ENCODE measurements at places on chromosomes 3 and 15.

DNA sequence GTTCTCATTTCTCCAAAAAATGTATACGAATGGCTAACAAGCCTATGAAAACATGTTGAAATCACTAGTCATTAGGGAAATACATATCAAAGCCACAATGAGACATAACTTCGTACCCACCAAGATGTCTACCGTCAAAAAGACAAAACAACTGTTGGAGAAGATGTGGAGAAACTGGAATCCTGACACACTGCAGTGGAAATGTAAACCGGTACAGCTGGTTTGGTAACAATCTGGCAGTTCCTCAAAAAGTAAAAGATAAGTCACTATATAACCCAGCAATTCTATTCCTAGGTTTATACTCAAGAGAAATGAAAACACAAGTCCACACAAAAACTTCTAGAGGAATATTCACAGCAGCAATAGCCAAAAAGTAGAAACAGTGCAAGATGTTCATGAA, 7.0 kb downstream of the SCAPER start:
- DNase-seq = no peak

DNA sequence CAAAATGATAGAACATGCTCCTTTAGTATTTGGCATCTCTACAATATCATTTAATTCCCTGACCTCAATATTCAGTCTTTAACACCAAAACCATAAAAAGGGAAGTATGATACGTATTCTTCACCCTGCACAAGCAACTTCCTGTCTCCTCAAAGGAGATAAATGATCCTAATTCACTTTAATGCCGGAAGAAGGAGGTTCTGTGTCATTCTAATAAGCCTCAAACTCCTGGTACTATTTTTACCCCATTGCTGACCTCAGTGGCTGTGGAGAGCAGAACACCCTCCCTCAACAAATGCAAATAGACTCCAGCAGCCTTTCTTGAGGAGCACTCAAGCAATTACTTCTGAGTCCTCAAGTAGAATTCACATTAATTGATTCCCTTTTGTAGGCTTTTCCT, 173.3 kb downstream of the TMEM108 start:
- no peak for DNase-seq

DNA sequence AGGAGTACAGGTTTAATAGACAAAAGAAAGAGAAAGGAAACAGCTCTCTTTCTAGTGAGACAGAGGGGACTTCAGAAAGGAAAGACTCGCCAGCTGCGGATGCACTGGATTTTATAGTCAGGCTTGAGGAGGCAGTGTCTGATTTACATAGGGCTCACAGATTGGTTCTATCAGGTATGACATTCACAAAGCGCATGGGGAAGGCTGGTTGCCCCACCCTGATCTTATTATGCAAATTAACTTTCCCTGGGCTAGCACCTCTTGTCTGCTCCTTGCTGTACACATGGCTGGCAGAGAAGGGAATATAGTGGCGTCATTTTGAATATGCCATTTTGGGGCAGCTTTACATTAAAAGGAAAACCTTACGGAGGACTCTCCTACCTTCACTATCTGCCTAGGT, 938.4 kb upstream of the SEMA6D start:
- no peak for DNase-seq

- no peak for DNase-seq
These were observed 126.4 kb downstream of the GREM1 start for GRCh38 chr15:32844118-32844711.

DNA sequence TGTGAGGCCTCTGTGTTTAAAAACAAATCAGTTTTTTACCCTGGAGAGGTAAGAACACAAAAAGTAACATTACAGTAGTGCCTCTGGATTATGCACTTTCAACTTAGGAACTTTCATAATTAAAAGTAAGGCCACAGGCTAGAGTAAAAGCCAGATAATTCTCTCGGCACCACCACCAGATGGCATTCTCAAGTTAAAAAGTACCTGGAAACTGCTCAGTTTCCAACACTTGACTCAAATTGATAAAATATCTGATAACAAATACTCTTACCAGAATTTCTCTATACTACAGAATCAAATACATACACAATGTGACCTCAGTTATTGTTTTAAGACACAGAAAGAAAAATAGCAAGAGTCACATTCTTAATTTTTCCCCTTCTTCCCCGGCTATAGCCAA, 19.9 kb downstream of the SPICE1 start:
- peak; percentile 67 for DNase-seq

- no peak for DNase-seq
These were observed 71.1 kb downstream of the MYO1E start for GRCh38 chr15:59301527-59301926.

- no peak for DNase-seq
These were observed 68.9 kb downstream of the IL20RB start for GRCh38 chr3:137026701-137027100.

GRCh38 chr3:97981886-97982285, 9.7 kb upstream of the RIOX2 start:
- no peak for DNase-seq

GRCh38 chr15:62248277-62248984, 83.3 kb upstream of the C2CD4B start:
- DNase-seq = no peak
